ENCODE measurements at places on chromosomes 5 and 9. TPM values are rescaled to one million over a fixed set of nuclear protein-coding genes. Genes with fewer than 3 reads are reported as not detected.

Gene ACSL6
- total RNA-seq, result 0.89 TPM

Gene LCN12
- not detected for total RNA-seq

Gene FAM240B
- total RNA-seq, result not detected

Gene ALDOB
- total RNA-seq, result 2.0 TPM

Gene DEPDC1B
- 5.8 TPM for total RNA-seq

Gene LRRC70
- total RNA-seq, result 3.6 TPM

Gene PHF24
- total RNA-seq, result 0.26 TPM

Gene YIPF5
- 28.1 TPM for total RNA-seq

Gene PRSS3
- 14.3 TPM for total RNA-seq

Gene OR13F1
- total RNA-seq, result not detected

Gene MAPKAP1
- total RNA-seq, result 57.6 TPM

GRCh38 chr5:90557391-90557790 lies 1.2 kb upstream of the ADGRV1 start:
- no peak for DNase-seq

DNA sequence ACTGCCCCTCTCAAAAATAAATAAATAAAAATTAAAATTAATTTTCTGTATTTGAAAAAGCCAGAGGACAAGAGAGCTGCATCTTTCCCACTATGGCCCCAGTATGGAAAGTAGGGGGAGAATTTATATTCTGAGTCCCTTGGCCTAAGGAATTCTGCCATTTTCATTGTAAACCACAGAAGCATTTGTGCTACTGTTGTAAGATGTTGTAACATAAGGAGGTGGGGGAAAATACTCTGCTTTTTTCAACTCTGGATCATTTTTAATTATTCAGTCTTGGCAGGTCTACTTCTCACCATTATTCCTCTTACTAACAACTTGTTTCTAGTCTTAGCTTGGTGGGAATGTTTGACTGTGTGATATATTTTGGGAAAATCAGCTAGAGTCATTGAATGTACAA lies 52.3 kb upstream of the APC start:
- no peak for DNase-seq

DNA sequence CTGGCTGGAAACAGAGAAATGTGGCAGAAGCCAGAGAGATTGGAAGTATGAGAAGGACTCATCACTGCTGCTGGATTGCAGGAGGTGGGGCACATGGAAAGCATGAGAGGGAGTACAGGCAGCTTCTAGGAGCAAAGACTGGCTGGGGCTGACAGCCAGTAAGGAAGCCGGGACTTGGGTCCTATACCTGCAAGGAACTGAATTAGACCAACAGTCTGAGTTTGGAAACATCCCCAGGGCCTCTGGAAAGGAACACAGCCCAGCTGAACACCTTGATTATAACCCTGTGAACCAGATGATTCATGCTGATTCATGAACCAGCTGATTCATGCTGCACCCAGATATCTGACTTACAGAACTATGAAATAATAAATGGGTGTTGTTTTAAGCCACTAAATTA lies 93.4 kb downstream of the OSTF1 start:
- no peak for DNase-seq

DNA sequence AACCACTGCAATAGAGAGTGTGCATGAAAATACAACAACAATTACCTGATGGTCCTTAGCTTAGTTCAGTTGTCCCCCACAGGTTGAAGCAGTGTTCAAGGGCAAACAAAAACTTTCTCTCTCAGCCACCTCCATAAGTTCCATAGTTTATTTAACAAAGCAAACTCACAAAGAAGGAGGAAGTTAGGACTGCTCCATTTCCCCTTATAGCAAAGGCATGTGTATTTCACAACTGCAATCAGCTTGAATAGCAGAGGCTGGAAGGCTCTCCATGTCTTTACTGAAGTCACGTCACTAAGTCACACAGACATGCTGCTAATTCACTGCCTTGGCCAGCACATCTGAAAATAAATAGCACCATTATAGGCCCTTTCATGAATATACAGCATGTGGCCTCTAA lies 43.3 kb downstream of the DOCK8 start:
- DNase-seq, result no peak

GRCh38 chr5:97231025-97231636 lies 48.1 kb upstream of the RIOK2 start:
- DNase-seq, result no peak

- DNase-seq, result no peak
Measured at GRCh38 chr9:83280268-83280667, 217.3 kb upstream of the RASEF start.

GRCh38 chr9:36492865-36493264 lies 79.8 kb upstream of the MELK start:
- no peak for DNase-seq

GRCh38 chr9:128072144-128073021 lies 4.4 kb downstream of the SLC25A25 start:
- peak; percentile 94 for DNase-seq

DNA sequence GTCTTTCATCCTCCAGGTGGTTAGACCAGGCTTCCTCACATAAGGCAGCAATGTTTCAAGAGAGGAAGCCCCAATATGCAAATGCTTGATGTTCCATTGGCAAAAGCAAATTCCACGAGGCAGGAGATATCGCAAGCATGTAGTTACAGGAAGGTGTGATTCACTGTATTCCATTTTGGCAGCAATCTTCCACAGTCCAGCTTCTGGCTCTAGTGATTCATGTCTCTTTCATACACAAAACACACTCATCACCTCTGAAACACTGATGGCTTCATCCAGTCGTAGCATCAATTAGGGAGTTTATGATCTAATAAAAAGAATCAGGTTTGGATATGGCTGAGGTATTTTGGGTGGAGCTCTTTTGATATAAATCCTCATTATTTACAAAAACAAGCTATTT lies 552.2 kb upstream of the RIOK2 start:
- DNase-seq, result no peak

DNA sequence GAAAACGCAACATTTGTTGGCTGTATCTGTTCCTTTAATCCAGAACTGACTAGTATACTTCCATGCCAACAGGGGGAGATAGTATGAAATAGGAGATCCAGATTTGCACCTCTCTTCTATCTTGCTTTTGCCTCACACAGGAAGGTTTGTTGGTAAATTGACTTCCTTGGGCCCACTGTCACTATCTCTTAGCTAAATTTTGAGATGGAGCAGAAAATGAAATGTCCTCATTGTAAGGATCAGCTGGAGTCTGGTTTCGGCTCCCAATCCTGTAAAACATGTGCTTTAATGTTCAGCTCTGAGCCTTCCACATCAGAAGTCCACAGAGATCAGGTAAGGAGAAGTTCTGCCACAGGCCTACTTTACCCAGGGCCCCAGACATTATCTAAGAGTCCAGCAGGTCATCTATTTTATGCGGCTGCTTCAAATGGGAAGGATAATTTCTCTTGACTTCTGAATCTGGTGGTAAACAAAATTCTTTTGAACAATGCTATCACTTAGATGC lies 176.8 kb downstream of the FER start:
- DNase-seq, result no peak

DNA sequence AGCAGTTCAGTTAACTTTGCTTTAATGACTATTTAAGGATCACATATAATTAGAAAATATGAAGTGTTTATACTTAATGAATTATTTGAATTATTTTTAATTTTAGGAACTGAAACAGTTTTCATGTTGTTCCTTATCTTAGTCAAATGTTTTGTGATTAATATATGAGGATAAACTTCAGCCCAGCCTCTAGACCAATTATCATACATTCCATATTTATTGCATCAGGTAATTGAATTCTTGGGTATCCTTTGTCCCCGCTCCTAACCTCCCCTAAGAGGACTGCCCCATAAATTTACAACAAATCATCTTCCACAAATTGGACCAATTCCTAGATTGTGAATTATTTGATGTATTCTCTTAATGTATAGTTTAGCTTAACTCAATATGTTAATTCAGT lies 74.8 kb downstream of the ZNF622 start:
- DNase-seq, result no peak

DNA sequence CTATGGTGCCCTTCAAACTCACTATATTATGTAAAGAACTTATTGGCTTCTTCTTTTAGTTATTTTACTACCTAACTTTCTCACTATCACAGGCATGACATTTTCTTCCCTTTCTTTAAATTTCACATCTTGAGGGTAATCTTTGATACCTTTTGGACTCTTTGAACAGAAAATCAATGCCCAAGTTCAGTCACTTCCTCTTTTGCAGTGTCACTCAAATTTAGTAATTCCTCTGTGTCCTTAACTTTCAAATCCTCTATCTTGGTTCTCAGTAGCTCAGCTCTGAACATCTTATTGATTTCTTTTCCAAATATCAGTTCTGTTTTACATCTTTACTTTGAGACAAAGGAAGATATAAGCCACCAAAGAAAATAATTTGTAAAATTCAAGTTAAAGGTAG lies 25.5 kb downstream of the CNTLN start:
- DNase-seq, result no peak

DNA sequence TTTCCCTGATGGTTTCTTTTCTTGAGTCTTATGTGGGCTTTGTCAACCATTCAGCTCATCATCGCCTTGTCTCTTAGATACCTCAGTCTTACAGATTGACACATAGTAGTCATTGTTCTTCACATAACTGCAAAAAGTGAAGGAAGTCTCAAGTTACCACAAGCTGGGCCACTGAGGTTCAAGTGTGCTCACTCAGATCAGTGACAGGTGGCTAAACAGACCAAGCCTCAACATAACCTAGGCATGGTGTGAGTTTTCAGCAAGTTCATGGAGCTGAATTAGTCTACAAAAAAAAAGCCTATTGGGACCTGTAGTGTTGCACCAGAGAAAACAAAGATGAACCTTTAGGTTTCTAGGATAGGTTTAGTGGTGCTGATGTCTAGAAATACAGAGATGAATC lies 58.2 kb downstream of the RFK start:
- no peak for DNase-seq

- DNase-seq, result no peak
Measured at GRCh38 chr5:161299053-161299452, 247.5 kb downstream of the GABRB2 start.

DNA sequence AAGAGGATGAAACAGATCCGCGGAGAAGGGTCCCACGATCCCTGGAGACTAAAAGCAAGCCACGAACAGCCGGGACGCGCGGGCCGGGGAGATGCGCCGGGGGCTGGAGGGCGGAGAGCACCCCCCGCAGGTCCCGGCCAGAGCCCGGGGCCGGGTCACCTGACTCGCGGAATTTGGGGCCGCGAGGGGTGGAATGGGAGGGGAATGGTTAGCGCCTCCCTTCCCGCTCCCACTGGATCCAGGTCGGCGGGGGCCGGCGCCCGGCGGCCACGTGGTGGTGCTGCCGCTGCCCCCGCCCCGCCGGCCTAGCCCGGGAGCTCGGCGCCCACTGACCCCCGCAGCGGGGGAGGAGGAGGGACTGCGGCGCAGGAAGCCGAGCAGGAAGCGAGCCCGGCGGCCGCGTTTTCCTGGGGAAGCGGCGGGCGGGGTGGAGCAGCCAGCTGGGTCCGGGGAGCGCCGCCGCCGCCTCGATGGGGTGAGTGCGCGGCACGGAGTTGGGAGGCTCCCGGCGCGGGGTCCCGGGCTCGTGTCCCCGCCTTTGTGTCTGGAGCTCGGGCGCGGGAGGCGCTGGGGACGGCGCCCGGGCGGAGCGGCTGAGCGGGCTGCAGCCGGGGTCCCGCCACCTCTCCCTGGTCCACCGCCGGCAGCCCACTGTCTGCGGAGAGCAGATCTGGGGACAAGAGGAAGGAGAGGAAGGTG lies at the start of gene RAI14:
TSS of gene RAI14 (plus strand) at position 328 of the 699 bp plus-strand sequence. CDS start 30,592 bp downstream, outside the sequence.
- DNase-seq, result peak; percentile 87

DNA sequence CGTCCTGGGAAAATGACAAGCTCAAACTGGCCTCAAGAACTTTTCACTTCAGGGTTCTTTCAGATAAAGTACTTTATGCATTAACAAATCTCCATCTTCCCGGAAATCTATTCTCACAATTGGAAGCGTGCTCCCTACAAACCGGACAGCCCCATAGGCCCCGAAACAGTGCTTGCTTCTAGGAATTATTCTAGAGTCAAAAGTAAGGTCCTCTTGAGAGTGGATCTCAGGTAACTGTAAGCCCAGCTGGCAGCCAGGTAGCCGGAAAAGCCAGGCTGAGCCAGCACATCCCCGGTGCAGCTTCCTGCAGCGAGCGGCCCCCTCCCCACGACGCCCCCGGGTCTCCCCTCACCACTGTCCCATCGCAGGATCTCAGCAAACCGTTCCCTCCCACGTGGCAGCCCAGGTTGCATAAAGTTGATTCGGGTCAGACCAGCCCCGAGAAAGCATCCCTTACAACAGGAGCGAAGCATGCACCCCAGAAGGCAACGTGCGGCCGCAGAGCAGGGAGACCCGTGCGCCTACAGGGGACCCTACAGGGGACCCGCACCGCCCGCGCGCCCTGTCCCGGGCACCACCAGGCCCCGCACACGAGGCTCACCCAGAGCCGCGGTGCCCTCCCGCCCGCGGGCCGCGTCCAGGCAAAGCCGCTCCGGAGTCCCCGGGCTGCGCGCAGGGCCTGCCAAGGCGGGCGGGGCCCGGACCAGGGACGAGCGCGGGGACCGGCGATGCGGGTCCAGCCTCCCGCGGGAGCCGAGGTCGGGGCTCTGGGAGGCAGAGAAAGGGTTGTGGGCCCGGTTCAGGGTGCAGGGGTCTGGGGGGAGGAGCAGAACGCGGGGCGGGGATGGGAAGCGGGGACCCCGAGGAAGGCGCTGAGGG lies 920 bp downstream of the LPCAT1 start:
- DNase-seq, result peak; percentile 74

DNA sequence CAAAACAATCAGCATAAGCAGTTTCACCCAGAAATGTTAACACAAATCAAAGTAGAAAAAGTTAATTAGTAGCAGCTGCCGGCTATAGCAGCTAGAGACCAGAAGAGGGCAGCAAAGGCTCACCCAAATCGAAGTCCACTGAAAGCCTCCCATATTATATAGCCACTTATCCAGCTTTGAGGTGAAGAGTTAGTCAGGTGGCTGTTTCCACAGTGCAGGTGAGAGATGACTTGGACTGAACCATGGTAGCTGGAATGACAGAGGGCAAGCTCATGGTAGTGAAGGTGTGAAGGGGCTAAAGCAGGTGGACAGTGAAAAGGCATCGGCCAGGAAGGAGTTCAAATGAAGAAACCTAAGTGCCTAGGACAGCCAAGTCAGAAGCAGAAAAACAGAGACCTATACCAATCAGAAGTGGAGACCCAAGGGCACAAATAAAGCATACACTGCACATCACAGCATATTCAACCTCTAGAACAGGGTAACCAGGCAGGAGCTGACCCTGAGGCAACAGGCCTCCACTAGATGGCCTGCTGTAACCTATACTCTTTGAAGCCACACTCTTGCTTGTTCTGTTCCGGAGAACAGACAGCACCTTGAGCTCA lies 7.2 kb upstream of the RNF38 start:
- DNase-seq, result no peak

GRCh38 chr9:115015018-115015635 lies 84.7 kb upstream of the TNFSF8 start:
- no peak for DNase-seq

- DNase-seq, result no peak
Measured at GRCh38 chr5:90548069-90548593, 10.5 kb upstream of the ADGRV1 start.

GRCh38 chr9:83965350-83966208 lies 14.4 kb downstream of the HNRNPK start:
- no peak for DNase-seq

GRCh38 chr9:17462869-17463464 lies 115.9 kb upstream of the SH3GL2 start:
- DNase-seq, result no peak

GRCh38 chr5:168969326-168969886 lies 331.5 kb downstream of the SLIT3 start:
- DNase-seq, result no peak

Measured in suprapubic skin (tissue), 4 donors.